ENCODE measurements at places on chromosomes 3 and 15.

DNA sequence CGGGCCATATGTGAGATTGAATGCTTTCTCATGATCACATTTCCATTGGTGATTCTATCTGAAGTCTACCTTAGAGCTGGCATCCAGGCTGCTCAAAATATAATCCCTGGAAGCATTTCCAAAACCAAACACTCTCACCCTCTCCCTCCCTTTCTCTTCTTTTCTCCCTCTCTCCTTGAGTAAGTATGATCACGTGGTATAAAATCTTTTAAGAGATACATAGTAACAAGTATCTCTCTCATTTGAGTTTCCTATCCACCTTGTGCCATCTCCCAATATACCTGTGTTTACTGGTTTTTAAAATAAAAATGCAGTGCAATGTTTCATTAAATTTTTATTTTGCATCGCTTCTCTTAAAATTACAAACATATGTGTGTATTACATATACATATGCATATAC is 350.9 kb upstream of the KCNH8 start:
- no peak for DNase-seq

DNA sequence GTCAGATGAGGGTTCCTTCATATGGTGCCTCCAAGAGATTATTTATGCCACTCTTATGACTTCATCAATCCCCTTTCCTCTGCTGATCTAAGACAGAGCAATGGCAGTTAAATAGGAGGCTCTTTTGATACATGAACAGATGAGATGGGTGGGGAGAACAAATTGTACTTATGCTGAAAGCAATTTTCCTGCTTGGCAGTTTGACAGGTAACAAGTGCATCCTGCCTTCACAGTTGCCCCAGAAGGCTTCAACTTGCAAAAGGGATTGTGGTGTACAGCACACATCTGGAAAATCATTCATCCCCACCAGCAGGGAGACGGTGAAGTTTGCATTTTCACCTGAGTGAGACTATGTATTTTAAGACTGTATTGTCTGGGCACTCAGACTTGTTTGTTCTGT is 27.3 kb downstream of the ENTPD3 start:
- DNase-seq, result no peak

DNA sequence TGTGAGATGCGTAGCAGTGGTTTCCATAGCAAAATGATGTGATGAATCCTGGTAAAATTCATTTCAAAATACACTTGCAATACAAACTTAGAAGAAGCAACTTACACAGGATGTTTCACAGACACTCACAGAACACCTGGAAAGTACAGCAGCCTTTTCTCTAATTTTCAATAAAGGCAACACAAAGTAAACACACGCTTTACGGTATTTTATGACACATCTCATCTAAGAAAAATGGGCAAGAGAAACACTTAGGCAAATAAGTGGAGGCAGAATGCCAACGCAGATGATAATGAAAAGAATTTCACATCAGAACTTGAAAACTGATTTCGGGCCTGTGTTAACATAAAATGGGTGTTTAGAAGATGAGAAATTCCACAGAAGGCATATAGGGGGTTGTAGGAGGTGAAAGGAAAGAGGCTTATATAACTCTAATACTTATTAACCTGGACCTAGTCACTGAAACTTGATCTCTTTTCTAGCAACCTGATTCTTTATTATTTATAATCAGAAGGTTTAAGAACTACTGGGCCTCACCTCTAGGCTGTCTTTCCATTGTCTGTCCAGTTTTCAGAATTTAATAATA is 25.6 kb upstream of the MAP3K13 start:
- no peak for DNase-seq

- DNase-seq, result no peak
These were observed 20.8 kb downstream of the TM4SF1 start for GRCh38 chr3:149356630-149357029.

DNA sequence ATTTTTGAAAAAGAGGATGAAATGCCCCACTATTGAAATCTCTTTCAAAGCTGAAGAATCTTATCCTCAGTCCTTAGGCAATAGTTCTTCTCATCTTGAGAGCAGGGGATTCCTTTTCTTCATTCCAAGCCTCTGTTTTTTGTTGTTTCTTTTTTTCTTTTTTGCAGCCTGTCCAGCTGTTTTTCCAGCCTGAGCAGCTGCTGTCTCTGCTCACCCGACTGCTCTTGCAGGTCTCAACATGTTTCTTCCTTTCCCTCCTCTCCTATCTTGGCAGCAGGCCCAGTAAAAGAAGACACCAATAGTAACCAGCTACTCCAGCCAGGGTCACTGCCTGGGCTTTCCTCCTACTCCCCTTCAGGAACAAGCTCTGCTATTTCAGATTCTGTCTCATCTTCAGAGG is 23.8 kb downstream of the MEX3B start:
- DNase-seq, result no peak

GRCh38 chr3:195131176-195131575 is 139.8 kb downstream of the XXYLT1 start:
- DNase-seq, result no peak

GRCh38 chr3:51879937-51880336 is 4.5 kb upstream of the IQCF5 start:
- no peak for DNase-seq

DNA sequence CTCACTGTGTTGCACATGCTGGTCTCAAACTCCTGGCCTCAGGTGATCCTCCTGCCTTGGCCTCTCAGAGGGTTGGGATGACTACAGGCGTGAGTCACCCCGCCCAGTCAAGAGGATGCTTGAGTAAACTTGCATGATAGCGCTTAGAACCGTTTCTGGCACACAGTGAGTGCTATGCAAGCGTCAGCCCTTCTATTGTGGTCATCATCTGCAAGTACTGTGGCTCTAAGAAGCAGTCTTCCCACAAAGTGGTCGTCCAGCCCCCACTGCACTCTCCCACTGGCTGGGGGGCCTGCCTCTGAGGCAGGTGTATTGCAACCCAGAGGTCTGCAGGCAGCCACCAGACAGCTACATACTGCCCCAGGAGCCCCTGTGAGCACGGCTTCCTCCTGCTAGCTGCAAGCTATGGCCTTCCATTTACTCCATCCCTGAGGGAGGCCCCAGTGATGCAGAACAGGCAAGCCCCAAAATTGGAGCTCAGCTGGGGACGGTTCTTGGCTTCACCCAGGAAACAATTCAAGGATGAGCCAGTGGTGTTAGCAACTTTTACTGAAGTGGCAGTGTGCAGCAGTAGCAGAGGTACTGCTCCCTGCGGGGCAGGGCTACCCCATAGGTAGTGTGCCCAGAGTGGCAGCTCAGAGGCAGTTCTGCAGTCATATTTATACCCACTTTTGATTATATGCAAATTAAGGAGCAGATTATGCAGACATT is 95.4 kb downstream of the LSM3 start:
- DNase-seq, result no peak

DNA sequence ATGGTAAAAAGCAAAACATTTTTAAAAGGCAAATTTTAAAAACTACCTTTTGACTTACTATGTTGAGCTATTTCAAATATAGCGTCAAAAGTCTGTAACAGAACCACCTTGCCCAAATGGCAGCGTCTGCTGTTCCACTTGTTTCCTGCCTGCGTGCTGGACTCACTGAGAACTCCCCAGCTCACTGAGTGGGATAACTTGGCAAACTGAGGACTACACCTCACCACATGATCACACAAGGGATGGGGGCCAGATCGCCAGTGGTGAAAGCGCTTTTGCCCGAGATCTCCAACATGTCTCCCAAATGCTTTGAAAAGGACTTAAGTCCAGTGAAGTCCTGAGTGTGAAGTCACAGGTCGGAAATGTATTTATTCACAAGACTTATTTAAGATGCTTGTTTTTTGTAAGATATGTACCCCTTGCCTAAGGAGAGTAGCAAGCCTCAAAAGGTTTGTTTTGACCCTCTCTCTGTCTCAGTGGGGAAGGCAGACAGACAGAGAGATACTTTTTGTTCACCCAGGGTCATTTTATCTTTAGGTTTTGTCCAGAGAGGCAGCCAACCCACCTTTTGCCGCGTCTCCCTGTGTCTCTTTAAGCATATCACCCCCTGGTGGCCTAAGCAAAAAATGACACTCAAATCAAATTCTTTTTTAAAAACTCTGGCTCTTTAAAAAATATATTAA is 192.6 kb downstream of the PDZRN3 start:
- no peak for DNase-seq

- no peak for DNase-seq
These were observed 319.8 kb downstream of the IGSF11 start for GRCh38 chr3:118714800-118715199.

- DNase-seq, result no peak
These were observed 111.0 kb downstream of the ADAMTS17 start for GRCh38 chr15:100230784-100231183.

- no peak for DNase-seq
These were observed 2.6 kb downstream of the ATP8B4 start for GRCh38 chr15:50116477-50116876.

GRCh38 chr3:158483701-158484235 is 87.2 kb upstream of the MLF1 start:
- DNase-seq, result no peak

- DNase-seq, result no peak
These were observed 50.6 kb downstream of the SV2B start for GRCh38 chr15:91150502-91151160.

GRCh38 chr3:39755100-39755499 is 54.3 kb upstream of the MYRIP start:
- DNase-seq, result no peak

DNA sequence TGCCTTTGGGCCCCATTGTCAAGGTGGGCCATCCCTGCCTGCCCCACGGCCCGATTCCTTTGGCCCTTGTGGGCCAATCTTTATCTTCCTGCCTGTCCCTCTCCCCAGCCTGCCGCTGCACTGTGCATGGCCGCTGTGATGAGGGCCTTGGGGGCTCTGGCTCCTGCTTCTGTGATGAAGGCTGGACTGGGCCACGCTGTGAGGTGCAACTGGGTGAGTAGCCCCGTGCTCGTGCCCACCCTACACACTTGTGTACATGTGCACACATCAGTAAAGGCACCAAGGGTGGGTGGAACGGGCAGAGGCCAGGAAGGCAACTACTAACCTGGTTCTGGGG is 12.2 kb downstream of the NT5DC2 start:
- DNase-seq, result no peak

DNA sequence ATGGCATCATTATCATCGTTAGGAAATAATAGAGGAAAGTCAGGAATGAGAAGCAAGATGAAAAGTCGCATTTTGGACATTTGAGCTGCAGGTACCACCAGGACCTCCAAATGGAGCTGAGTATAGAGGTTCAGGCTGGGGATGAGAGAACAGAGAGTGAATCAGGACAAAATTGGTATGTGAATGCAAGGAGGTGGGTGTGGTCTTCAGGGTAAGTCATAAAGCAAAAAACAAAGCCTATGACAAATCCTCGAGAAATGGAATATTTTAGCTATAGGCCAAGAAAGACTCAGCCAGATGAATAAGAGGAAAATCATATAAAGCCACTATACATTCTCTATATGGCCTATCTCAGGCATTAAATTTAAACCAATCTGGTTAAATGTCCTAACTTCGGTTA is 841.3 kb downstream of the ROBO1 start:
- no peak for DNase-seq

GRCh38 chr15:36605604-36606263 is 26.3 kb downstream of the CDIN1 start:
- DNase-seq, result no peak

GRCh38 chr3:66851894-66852613 is 146.1 kb upstream of the KBTBD8 start:
- DNase-seq, result no peak

DNA sequence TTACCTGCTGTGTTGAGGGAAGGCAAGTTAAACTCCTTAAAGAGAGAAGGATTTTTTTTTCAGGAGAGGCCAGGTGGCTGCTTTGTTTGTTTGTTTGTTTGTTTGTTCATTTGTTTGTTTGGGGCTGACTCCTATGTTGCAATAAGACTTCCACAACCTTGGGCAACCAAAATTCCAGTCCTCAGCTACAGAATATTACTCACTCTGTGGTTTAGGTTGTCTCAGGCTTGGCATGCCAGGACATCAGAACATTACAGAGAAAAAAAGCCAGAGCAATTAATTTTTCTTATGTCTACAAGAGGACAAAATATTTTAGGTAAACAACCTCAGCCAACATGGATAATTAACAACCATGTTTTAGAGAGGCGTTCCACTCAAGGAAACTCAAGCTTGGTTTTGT is 156.7 kb upstream of the ATP11B start:
- no peak for DNase-seq

- no peak for DNase-seq
These were observed 151.9 kb upstream of the CMC1 start for GRCh38 chr3:28089527-28089897.
